ENCODE measurements at places on chromosomes 4 and X.

DNA sequence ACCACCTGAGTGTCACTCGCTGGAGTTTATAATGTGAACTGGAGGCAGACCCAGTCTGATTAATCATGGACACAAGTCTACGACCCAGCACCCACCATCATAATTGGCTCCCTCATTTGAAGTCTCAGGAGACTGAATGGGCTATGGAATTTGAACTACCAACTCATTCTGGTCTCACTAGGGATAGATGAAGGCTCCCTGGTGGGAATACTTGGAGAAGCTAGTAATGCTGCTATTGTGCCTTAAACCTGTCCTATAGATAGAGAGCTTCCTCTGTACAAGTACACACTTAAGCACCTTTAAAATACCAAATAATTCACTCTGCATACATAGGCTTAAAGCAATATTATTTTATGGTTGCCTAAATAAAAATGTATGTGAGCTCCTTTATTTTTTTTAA, 90.8 kb upstream of the SMARCAD1 start:
- DNase-seq: no peak

GRCh38 chr4:111954550-111954949, 190.7 kb upstream of the FAM241A start:
- DNase-seq: no peak

- DNase-seq: no peak
These were observed 59.6 kb upstream of the RASSF6 start for GRCh38 chr4:73679836-73680235.

DNA sequence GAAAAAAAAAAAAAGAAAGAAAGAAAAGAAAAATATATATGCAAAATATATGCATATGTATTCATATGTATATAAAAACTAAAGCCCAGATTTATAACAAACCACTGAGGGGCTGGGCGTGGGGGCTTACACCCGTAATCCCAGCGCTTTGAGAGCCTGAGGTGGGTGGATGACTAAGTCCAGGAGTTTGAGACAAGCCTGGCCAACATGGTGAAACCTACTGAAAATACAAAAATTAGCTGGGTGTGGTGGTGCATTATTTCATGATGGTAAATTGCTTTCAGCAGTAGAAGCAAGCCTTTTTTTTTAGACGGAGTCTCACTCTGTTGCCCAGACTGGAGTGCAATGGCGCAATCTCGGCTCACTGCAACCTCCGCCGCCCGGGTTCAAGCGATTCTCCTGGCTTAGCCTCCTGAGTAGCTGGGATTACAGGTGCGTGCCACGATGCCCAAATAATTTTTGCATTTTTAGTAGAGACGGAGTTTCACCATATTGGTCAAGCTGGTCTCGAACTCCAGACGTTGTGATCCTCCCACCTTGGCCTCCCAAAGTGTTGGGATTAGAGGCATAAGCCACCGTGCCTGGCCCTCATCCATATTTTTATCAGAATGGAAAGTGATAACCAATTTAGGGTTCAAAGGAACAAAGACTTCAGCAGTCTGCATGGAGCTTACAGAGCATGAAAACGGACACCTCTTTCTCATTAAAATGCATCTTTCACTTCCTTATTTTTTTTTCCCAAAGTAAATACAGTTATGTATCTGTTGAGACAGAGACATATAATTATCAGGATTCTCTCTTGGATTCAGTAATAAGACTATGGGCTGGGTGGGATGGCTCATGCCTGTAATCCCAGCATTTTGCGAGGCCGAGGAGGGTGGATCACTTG, 27.7 kb upstream of the MOB1B start:
- DNase-seq: no peak

DNA sequence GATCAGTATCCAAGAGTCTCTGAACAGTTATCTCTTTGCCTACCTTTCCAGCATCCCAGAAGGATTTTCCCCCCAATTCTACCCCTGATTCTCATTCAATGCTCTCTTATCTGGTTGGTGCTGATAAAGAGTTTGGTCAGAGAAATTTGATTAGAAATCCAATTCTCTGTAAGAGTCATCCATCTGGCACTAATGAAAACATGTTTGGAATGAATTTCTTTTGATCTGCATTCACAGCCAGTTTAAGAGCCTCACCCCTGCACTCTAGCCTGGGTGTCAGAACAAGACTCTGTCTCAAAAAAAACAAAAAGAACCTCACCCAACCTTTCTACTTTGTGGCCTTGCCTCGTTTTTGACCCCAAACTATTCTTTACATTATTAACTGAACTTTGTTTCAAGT, 122.1 kb downstream of the MANBA start:
- no peak for DNase-seq

GRCh38 chr4:140233791-140234696, 80.1 kb upstream of the MAML3 start:
- DNase-seq: no peak

- no peak for DNase-seq
These were observed 179.7 kb upstream of the TET2 start for GRCh38 chr4:104967034-104967401.

DNA sequence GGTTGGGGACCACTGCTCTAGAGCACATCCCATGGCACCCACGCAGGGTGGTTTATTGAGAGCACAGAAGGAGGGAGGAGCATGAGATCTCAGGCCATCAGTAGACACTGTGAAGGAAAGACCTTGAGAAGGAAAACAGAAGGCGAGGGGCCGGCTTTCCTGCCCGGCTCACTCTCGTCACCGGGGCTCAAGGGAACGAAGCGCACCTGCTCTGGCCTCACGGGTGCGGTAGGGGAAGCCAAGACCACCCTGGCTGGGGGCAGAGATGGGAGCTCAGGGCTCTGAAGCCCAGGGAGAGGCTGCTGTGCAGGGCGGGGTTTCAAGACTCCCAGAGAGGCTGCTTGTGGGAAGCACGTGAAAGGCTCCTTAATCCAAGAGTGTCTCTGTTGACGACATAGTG, 105.9 kb downstream of the TNIP2 start:
- no peak for DNase-seq

- DNase-seq: no peak
These were observed 7.2 kb upstream of the DDX60L start for GRCh38 chr4:168487282-168488035.

GRCh38 chrX:150157291-150157690, 205.8 kb upstream of the MAMLD1 start:
- DNase-seq: no peak

GRCh38 chr4:55722132-55722531, 86.0 kb upstream of the NMU start:
- DNase-seq: no peak

DNA sequence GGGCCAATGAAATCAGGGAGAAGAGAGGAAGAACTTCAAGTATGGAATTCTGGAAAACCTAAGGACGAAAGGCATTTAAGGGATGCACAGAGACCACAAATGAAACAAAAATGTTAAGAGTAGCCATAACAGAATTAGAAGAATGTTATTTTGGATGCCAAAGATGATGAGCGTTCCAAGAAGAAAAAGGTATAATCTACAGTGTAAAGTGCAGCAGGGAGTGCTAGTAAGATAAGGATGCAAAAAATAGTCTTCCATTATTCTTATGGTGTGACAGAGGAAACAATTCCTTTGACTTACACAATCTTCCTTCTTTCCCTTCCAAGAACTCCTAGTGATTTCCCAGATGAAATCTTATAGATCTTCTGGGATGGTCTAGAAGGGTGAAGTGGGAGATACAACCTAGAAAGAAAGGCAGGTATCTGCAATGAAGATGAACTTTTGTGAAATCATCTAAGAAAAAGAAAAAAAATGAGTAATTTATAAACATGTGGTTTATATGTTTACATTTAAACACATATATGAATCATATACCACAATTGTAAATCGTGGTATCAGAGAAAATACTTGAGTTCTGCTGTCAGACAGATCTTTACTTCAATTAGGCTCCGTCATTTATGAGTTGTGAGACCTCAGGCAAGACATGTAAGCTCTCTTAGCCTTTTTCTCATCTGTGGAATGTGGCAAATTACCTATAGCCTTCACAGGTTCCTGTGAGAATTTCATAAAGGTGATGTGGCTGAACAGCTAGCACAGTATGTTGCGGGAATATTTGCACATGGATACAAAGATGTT, 8.1 kb downstream of the MORF4L2 start:
- no peak for DNase-seq

DNA sequence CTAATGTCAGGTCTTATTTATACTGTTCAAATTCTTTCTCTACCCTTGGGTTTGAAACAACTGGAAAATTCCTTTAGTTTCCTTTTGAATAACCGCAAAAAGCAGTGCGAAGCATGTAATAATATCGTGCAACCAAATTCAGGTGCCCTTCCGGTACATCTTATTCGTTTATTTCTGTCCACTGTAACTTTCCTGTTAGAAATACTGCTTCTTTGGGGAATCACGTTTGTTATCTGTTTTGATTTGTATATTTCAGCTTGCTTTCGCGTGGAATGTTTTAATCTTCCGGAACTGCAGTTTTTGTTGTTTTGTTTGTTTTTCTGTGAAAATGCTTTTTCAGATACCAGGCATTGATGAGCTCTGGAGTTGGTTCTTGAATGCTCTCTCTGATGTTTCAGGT, 85.7 kb upstream of the HPRT1 start:
- no peak for DNase-seq

DNA sequence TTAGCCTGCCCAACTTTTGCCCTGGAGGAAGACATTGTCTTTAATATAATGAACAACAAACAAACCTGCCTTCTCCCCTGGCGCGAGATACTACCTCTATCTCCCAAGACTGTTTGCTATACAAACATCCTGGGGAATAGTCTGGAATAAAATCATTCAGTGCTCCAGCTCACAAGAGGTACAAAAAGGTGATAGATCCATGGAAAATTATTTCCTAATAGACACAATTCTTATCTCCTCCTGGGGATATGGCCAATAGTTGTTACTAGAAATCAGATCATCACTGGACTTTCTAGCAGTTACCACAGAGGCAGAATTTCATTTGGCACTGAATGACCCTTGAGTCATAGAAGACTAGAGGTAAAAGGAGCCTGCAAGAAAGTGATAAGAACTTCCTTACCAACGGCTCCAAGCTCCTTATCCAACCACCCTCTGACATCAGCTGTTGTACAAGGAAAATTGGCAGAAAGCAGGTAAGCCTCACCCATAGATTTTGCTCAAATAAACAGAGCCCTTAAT, 38.1 kb downstream of the MID1 start:
- no peak for DNase-seq

DNA sequence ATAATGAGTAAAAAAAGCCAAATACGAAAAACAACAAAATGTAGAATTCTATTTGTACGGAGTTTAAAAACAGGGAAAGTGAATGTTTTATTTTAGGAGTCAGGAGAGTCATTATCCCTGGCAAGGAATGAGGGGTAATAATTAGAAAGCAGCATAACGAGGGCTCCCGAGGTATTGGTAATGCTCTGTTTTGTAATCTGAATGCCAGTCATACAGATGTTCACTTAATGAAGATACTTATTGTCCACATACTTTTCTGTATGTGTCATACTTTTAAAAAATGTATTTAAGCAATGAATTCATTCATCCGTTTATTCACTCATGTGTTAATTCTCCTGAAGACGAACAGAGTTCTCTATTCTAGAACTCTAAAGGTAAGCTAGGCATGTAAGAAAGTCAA, 87.8 kb upstream of the BMP2K start:
- no peak for DNase-seq

GRCh38 chrX:11530621-11531020, 135.1 kb downstream of the ARHGAP6 start:
- no peak for DNase-seq

- peak; percentile 10 for DNase-seq
These were observed 27.9 kb upstream of the SPP1 start for GRCh38 chr4:87947381-87948160.

- DNase-seq: no peak
These were observed 220.5 kb upstream of the RPS6KA3 start for GRCh38 chrX:20487227-20487626.

DNA sequence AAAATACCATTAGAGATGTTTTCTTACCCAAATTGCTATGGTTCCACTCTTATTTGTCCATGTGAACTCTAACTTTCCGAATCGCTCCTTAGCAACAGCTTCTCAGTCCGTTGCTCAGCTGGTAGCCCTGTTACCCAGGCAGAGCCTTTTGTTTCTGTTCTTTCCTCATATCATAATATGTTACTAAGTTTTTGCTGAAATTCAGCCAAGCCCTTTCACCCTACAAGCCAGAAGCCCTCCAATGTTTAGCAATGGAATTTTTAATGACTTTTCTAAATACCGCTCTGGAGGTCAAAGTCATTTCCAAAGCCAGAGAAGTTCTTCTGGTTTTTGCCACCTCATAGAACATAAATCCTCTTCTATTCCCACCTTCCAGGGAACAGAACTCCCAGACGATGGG, 1029.5 kb downstream of the C4orf33 start:
- no peak for DNase-seq

- DNase-seq: no peak
These were observed 216.3 kb upstream of the BCOR start for GRCh38 chrX:40314070-40314469.

GRCh38 chrX:843306-843705, 212.7 kb downstream of the SHOX start:
- DNase-seq: no peak

- DNase-seq: no peak
These were observed 291.7 kb downstream of the PACRGL start for GRCh38 chr4:20992002-20992401.

GRCh38 chr4:102781570-102781969, 20.8 kb upstream of the MANBA start:
- no peak for DNase-seq

DNA sequence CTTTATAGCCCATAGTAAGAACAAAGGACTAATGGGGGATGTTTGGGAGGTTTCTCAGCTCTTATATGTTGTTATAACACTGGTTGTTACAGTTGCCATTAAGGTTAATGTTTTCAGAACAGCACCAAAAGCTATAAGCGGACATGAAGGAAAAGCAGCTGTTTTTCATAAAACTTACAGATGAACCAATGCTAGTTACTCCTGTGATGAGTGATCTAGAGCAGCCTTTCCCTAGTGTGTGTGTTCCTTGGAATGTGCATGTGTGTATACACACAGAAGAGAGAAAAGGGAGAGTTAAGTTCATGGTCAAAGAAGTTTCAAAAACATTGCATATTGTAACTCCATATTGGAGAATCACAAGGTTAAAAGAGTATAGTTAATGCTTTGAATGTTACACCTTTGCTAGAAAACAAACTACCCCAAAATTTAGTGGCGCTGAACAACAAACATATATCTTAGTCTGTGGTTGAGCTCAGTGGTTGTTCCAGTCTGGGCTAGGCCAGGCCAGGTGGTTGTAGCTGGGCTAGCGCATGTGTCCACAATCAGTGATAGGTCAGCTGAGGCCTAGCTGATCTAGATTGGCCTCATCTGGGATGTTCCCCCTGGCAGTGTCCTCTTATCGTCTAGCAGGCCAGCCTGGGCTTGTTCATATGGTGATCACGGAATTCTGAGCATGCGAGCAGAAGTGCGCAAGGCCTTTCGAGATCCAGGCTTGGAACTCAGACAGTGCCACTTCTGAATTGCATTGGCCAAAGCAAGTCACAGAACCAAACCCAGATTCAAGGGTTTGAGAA, 151.0 kb downstream of the NHS start:
- no peak for DNase-seq
